ENCODE measurements at places on chromosomes 13 and 19. TPM values are rescaled to one million over a fixed set of nuclear protein-coding genes. Genes with fewer than 3 reads are reported as not detected.

The ATP7B gene
- total RNA-seq = 2.3 TPM

The NKPD1 gene
- total RNA-seq = 0.44 TPM

The ADAMTS10 gene
- 5.2 TPM for total RNA-seq

The SPINT2 gene
- total RNA-seq = 1.7 TPM

The LAIR2 gene
- not detected for total RNA-seq

The NLRP11 gene
- not detected for total RNA-seq

The UBE2L5 gene
- not detected for total RNA-seq

The GSX1 gene
- not detected for total RNA-seq

The IGFLR1 gene
- 0.62 TPM for total RNA-seq

The FGF22 gene
- not detected for total RNA-seq

The MZT1 gene
- total RNA-seq = 33.3 TPM

The PLK5 gene
- not detected for total RNA-seq

The SIPA1L3 gene
- 15.4 TPM for total RNA-seq

The CRLF1 gene
- 1.00 TPM for total RNA-seq

The ZNF320 gene
- total RNA-seq = 20.1 TPM

The WDR88 gene
- not detected for total RNA-seq

The SIX5 gene
- total RNA-seq = 7.0 TPM

The RNF225 gene
- total RNA-seq = not detected

The DMWD gene
- 42.9 TPM for total RNA-seq

The RNF113B gene
- not detected for total RNA-seq

The DKKL1 gene
- total RNA-seq = 0.33 TPM

The APC2 gene
- 0.50 TPM for total RNA-seq

All from uterine smooth muscle cell (primary cell).